ENCODE measurements at places on chromosomes 5 and 9.

DNA sequence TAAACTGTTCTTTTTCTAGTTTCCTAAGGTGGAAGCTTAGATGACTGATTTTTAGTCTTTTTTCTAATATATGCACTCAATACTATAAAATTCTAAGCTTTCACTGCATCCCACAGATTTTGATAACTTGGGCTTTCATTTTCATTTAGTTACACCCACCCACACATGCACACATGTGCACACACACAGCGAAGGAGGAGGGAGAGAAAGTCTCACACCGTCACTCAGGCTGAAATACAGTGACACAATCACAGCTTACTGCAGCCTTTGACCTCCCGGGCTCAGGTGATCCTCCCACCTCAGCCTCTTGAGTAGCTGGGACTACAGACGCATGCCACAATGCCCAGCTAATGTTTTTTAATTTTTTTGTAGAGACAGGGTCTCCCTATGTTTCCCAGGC is 96.5 kb downstream of the SMIM23 start:
- no peak for DNase-seq

DNA sequence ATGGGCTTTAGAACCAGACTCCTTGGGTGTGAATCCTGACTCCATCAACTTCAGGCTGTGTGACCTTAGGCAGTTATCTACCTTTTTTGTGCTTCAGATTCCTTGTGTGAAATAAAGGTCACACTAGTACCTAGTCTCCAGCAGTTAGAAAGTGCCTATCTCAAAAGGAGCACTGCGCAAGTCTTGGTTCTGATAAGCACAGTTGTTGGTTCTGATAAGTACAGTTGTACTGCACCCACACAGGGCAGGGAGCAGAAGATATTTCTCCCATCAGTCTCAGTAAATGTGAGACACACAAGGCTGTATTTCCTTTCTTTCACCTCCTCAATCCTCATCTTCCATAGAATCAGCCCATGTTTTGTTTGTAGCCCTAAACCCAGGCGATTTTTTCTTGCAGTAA is 116.6 kb upstream of the DPYSL3 start:
- DNase-seq = no peak

GRCh38 chr9:69885931-69886330 is 65.3 kb downstream of the CFAP95 start:
- DNase-seq = no peak

DNA sequence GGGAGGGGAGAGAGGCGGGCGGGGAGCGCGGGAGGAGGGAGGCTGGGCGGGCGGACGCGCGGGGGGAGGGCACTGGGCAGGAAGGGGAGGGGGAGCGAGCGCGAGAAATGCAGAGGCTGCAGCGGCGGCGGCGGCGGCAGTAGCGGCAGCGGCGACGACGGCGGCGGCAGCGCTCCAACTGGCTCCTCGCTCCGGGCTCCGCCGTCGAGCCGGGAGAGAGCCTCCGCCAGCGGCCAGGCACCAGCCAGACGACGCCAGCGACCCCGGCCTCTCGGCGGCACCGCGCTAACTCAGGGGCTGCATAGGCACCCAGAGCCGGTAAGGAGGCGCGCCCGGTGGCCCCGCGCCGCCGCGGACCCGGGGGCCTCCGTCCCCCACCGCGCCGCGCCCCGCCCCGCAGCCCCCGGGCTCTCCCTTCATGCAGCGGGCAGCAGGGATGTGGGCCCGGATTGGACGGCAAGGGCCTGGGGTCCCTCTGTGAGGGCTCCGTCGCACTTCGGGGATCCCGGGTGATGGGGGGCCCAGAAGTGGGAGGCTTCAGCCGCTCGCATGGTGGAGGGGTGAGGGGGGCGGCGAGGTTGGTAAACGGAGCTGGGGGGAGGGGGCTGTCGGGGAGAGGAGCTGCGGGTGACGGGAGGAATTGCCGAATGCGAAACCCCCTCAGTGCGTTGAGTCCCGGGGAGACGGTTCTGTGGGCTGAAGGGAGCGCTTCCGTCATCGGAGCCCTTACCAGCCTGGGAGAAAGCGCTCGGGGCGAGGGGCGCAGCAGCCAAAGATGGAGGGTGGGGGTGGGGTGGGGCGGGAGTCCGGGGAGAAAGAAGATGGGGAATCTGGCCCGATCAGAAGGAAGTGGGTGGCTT is at the start of gene BASP1:
Gene BASP1 (plus strand): TSS at position 139 of the 860 bp plus-strand sequence. CDS start 57,586 bp downstream, outside the sequence.
- peak; percentile 25 for DNase-seq

DNA sequence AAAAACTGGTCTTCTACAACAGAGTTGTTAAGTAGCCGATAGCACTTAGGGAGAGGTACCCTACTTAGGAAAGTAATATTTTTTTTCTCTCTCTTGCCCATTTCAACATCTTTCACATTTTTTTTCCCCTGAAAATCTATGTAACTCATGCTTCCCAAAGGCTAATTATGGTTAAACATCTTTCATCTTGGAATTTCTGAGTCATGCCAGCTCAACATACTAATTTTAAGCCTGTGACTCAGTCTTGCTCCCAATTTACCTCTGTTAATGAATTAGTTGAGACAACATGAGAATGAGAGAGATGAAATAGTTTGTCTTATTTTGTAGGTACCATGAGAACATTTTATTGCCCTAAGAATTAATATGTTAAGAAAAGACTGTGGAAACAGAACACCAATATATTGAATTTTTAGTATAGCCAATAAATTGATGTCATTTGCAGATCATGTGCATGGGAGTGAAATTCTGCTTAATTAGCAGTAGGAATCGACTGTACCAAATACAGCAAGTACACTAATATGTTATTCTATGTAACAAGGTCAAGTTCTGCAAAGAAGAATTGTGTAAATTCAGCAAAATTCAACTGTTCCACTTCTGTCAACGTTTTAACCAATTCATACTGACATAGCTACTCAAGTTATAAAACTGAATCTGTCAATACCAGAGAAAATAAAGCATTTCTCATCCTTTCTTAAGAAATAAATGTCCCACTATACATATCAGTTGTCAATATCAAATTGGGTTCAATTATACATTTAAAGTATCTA is 550.0 kb downstream of the PTPRD start:
- no peak for DNase-seq

Measured in iPS DF 19.7 (cell line).